ENCODE measurements at places on chromosomes 16 and 17.

DNA sequence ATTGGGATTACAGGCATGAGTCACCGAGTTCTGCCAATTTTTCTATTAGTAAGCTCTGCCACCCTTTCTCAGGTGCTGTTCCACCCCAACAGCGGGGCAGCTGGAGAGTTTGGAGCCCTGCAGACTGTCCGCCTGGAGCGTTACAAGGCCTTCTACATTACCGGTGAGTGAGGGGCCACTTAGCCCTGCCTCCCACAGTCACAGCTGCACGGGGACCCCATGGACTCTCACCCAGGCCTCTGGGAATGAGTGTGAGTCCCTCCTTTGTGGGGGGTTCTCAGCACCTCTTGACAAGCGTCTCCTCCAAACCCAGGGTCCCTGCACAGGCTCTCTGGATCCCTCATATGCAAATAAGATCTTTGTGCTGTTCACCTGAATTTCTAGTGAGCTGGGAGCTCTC, 56.0 kb downstream of the WIPI1 start:
- no peak for DNase-seq

GRCh38 chr17:14033166-14033565, 36.1 kb upstream of the COX10 start:
- no peak for DNase-seq

DNA sequence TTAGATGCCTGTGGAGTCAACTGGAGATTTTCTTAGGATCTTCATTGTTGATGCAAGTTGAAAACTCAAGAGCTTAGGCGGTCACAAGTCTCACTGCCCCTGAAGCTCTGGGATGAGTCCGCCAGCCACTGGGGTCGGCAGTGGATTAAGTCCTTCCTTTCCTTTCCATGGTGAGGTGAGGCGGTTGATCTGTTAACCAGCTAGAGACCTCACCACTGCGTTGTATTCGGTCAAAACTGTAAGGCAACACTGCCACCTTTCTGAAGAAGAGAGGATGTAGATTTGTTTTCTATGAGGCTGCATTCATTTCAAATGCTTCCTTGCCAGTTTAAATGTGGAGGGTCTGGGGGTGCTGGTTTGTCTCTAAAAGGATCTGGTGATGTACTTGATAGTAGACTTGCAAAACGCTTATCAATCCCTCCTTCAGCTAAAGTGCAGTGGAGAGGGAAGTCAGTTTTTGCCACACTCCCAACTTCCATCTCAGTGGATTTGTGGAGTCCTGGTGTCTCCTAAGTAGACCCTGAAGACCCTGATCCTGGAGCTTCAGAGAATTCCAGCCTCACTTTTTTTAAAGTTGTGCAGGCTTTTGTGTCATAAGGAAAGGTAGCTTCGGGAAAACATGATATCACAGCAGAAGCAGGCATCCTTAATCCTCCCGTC, 1.7 kb downstream of the MYOCD start:
- DNase-seq, result peak; percentile 38

DNA sequence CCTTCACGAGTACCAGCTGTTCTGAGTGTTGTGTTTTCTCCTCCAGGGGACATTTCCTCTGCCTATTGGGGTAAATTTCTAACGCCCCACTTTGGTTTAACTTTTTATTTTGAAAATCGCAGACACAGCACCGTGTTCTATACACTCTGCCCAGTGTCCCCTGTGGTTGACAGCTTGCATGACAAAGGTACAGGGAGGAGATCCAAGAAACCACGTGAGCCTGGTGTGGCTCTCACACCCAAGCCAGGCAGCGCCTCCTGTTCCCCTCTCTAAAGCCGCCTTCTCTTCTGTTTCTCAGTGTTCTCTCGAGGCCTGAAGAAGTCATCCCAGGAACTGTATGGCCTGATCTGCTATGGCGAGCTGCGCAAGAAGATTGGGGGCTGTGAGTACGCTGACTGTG, 25.4 kb downstream of the CRAMP1 start:
- DNase-seq, result no peak

DNA sequence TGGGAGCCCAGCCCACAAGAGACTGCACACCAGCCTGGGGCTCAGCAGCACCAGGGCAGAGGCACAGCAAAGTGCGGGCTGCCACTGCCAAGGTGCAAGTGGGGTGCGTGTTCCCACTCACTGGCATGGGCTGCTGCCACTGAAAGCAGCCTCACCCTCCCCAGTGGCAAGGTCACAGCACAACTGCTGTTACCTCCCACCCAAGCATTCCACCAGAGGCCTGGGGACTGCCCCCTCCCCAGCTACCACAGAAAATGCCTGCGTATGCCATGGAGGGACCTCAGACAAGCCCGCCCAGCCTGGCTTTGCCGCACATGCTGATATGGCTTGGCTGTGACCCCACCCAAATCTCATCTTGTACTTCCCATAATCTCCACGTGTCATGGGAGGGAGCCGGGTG, 33.1 kb downstream of the MEAK7 start:
- no peak for DNase-seq

DNA sequence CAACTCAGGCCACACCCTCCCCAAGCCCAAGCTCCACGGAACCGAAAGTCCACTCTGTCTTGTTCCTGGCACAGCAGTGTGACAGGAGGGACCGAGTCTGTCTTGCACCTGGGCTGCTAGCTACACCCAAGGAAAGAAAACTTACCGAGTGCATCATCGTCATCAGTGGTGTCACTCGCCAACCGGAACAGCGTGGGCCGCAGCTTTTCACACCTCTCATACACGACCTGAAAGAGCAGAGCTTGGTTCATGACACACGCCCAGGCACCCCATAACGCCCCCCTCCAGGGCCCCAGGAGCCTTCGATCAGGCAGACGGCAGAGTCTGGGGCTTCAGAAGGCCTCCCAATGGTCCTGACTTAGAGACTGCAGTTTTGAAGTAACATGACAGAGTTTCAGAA, 27.5 kb downstream of the GGA2 start:
- DNase-seq, result no peak

GRCh38 chr17:34580685-34581445, 1.5 kb downstream of the TMEM132E start:
- DNase-seq, result no peak

DNA sequence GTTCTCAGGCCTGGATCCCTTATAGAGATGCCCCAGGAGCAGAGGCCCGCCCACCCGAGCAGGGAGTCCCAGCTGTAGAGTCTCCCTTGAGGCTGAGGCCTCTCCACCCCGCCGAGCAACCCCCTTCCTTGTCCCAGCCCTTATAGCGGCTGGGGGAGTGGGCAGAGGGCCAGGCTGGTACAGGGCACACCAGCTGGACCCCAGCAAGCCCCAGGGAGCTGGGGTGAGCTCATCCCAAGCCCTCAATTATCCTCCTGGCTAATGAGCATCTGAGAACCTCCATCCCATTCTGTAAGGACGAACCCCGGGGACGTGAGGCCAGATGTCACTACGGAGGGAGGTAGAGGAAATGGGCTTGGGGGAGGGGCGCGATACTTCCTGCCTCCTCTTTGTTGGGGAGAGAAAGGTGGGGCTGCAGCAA, 3.2 kb upstream of the SNN start:
- DNase-seq, result no peak

DNA sequence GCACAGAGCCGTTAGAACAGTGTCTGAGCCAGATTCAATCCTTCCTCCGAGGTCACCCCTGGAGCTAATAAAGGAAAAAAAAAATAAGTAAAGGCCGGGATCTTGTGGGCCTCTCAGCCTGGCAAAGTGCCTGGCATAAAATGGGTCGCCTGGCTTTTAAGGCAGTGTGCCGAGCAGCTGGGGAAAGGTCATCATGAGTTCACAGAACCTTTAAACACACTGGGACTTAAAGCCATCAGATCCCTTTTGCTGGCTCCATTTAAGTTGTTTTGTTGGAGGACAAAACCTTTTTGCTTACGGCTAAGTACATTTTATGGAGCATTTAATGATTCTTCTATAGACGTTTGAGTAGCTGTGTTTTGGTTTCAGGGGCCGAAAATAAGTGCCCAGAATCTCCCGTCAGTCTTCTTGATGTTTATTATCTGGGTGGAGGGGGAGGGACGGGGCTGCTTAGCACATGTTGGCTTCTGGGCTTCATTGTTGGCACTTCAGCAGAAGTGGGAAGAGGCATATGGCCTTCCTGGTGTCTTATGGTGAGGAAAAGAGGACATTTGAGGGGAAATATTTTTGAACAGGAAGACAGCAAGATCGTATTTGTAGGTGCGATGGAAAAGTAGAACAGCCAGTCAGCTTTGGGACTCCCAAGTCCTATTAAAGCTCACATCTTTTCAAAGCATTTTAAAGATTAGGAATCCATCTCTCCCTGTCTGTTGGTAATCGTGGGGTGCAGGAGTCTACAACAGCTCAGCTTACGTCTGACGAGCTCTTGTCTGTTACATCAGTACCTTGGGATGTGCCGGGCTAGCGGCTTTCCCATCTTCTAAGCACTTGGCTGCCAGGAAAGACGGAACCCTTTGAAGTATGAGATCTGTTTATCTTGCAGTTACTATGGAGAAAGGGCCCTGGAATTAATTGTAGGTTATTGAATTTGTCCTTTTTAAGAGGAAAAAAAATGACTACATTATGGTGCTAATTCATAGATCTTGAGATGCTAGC, 31.1 kb downstream of the RBFOX1 start:
- no peak for DNase-seq

GRCh38 chr16:51231702-51232101, 80.6 kb upstream of the SALL1 start:
- no peak for DNase-seq

DNA sequence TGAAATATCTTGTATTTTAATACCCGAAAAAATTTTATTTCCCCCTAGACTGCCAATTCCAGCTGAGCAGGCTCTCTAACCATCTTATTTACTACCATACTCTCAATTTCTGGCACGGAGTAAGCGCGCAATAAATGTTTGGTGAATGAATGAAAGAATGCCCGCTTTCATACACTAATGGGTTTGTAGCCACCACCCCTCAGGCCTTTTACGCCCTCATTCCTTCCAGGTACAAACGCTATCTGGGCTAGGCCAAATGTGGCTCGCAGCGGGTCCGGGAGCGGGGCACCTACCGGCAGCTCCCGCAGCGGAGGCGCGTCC, 536 bp upstream of the PLD2 start:
- DNase-seq, result no peak

GRCh38 chr17:47301161-47301560, 22.6 kb upstream of the EFCAB13 start:
- no peak for DNase-seq

DNA sequence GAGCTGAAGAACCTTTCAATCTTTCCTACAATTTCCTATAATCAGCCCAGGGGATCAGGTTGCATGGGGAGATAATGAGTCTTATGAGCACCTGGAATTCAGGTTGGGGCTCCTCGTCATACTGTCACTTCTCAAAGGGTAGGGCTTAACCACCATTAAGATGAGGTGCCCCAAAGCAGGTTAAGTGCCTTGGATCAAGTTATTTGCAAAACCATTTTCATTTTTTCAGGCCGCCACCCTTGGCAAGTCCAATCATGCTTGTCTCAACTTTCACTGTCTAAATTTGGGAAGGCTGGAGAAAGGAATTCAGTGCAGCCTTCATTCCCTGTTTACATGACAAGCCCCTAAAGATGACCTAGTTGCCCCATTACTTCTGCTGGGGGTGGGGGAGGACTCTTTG, 44.9 kb upstream of the TANGO6 start:
- DNase-seq, result no peak

- no peak for DNase-seq
These were observed 10.1 kb upstream of the COL1A1 start for GRCh38 chr17:50211249-50212120.

GRCh38 chr16:53950677-53951076, 246.7 kb downstream of the FTO start:
- DNase-seq, result no peak

DNA sequence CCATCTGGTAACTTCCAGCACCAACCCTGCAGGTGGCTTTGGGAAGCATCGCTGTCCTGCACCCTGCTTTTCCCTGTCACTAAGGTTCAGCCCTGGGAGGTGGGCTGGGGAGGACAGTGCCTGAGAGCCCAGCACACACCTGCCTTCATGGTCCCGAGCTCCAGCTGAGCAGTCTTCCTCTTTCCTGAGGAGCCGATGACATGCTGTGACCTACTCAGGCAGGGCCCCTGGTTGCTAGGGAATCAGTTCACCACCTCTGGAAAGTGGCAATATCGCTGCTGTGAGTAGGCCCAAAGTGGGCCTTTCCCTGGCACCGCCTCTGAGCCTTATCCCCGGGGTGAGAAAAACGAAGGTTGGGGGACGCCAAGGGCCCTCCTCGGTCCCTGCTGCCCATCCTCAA, 17.9 kb downstream of the ST3GAL2 start:
- no peak for DNase-seq

DNA sequence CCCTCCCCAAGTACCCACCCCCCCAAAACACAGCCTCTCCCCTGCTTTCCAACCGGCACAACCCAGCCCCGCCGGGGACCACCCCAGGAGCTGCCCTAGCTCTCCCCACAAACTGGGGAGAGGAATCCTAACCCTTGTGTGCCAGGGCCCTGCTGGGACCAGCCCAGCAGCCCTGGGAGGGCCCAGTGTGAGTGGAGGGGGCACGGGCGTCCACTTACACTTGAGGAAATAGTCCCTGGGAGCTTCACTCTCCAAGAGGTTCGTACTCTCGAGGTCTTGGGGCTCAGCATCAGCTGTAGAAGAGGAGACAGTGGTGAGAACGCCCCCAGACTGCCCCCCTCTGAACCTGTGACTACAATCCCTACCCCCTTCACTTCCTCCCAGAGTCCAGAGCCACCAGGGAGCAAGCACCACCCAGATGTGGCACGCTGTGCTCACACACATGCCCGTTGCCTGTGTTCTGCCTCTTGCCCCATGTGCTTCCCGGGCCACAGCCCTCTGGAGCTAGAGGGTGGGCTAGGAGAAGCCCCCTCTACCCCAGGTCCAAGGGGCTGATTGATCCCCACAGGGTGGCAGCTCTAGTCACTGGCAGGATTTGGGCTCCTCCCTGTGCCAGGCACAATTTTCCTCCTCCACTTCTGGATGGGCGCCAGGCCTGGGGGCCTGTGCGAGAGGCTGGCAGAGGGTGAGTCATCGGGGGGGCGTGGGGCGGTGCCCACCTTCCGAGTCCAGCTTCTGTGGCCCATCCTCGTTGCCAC, 3.0 kb downstream of the TRIM47 start:
- no peak for DNase-seq

DNA sequence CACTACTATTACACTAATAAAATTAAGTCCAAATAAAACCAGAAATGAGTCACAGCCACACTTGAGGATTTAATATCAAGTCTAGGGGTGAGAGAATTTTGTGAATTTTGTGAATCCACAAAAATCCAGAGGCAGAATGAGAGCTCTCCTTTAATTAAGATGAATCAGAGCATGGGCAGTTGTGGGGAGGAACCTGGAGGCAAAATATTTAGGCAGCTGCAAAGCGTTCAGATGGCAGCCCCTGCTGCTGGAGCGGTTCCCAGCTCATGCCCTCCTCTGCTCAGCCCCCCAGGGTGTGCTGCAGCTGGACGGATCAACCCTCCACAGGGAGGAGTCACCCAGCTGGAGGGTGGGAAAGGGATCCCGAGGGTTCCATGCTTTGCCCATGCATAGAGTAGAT, 43.4 kb upstream of the IRX6 start:
- DNase-seq, result peak; percentile 70

DNA sequence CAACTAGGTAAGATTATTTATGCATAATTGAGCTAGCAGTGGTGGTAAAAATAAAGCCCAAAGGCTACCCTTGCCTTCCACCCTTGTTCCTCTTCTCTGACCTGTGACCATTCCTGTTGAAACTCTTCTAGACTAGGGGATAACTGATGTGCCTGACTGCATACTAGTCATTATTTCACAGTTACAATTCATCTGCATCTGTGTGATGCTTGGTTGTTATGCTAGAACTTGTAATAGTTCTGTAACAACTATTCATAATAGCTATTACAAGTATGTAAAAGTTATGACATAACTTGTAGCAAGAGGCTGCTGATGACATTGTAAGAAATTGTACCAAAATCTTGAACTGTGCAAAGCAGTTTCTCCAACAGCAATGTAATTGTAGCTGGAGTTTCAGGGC, 2.4 kb upstream of the VAC14 start:
- DNase-seq, result no peak
